Activated CD4-positive, alpha-beta T cell treated with anti-CD3 and anti-CD28 coated beads, Interleukin-2, amount 10 ng/mL, durations not matched to agents 7 days and 5 days (primary cell): ENCODE measurements at places on chromosomes 6 and 20. TPM values are rescaled to one million over a fixed set of nuclear protein-coding genes. Genes with fewer than 3 reads are reported as not detected.

LGSN gene
- total RNA-seq, result not detected

HSPA1L gene
- total RNA-seq, result 3.3 TPM

REV3L gene
- total RNA-seq, result 26.1 TPM

PPP1R16B gene
- total RNA-seq, result 67.4 TPM

GINS1 gene
- total RNA-seq, result 28.9 TPM
